ENCODE measurements at places on chromosomes 6 and 20.

DNA sequence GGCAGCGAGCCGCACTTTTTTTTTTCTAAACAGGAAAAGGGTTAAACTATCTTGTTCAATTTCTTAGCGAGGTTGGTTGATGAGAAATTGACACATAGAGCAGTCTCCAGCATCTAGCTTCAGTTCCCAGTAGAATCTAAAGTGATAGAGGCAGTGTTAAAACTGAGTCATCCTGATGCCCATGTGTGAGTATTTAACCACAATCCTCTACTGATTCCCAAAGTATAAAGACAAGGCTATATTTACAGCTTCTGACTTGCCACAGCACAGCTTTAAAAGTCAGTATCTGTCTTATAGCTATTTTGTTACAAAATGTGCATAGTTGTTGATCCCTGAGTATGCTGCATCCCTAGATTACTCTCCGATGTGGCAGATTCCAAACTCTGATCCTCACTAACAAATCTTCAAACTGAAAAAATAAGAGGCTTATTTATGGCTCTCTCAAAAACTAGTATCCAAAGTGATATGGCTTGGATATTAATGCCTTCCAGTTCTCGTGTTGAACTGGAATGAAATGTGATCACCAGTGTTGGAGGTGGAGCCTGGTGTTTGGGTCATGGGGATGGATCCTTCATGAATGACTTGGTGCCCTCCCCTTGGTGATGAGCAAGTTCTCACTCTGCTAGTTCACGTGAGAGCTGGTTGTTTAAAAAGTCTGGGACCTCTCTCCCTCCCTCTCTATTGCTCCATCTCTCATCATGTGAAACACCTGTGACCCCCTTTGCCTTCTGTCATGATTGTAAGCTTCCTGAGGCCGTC lies 13.1 kb upstream of the POPDC3 start:
- no peak for DNase-seq

GRCh38 chr6:128659878-128660622 lies 139.7 kb upstream of the PTPRK start:
- DNase-seq, result no peak

- no peak for DNase-seq
Observed at GRCh38 chr6:13044390-13044789, 283.9 kb downstream of the TBC1D7 start.

DNA sequence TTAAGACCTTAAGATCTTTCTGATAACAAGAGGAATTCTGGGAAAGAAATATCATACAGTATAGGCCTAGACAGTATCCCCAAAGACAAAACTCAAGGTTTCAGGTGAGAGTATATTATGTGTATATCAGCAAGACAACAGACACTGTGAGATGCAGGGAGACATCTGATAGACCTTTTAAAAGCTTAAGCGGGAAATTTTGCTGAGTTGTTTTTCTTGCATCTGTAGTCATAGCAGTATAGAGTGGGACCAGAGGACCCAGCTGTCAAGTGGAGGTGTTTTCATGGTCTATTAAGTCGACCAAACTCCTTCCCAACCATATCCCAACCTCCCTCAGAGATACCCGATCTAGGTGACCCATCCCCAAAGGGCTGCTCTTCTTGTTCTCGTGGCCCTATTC lies 98.1 kb upstream of the THEMIS start:
- no peak for DNase-seq

DNA sequence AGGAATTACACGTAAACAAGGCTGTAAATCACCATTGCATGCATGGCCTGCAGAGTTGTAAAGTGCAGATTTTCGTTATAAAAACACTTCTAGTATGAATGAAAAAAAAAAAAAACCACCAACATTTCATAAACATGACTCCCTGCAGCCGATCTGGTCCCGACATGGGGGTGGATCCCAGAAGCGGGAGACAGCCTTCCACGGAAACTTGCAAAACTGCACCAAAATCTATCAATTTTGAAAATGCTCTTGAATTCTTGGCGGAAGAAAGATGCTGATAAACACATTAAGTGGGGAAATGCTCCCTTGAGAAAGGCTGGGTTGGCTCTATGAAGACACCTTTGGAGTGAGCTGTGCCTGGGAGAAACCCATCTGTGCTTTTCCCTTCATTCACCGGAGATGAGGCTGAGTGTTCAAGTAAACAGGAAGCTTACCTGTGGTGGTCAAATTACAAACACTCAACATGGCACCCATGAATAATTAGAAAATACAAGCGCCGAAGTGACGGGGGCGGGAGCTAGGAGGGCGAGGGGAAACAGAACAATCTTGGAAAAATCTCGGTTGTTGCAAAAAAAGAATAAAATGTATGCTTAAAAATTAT lies 845 bp upstream of the ANKRD60 start:
- DNase-seq, result no peak

DNA sequence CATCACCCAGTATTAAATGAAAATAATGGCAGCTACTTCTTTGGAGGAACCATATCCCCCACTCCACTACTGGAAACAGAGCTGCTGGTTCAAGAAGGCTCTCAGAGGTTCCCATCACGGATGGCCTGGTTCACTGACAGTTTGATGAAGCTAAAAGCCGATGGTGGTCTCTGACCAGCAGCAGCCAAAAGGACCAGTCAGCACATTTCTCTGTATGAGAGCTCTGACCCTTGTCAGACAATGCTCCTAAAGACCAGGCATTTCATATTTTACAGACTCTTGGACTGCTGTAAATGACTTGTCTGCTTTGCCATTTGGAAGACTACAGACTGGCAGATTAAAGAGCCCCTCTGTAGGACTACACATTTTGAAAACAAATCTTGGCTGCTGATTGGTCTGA lies 16.6 kb downstream of the PRKN start:
- no peak for DNase-seq

GRCh38 chr20:52104546-52105441 lies 86.8 kb downstream of the ZFP64 start:
- DNase-seq, result no peak

- no peak for DNase-seq
Observed at GRCh38 chr6:98974309-98974708, 26.6 kb upstream of the FBXL4 start.

GRCh38 chr6:144335914-144336313 lies 50.8 kb downstream of the UTRN start:
- no peak for DNase-seq

GRCh38 chr6:41626917-41627316 lies 11.4 kb upstream of the MDFI start:
- no peak for DNase-seq

DNA sequence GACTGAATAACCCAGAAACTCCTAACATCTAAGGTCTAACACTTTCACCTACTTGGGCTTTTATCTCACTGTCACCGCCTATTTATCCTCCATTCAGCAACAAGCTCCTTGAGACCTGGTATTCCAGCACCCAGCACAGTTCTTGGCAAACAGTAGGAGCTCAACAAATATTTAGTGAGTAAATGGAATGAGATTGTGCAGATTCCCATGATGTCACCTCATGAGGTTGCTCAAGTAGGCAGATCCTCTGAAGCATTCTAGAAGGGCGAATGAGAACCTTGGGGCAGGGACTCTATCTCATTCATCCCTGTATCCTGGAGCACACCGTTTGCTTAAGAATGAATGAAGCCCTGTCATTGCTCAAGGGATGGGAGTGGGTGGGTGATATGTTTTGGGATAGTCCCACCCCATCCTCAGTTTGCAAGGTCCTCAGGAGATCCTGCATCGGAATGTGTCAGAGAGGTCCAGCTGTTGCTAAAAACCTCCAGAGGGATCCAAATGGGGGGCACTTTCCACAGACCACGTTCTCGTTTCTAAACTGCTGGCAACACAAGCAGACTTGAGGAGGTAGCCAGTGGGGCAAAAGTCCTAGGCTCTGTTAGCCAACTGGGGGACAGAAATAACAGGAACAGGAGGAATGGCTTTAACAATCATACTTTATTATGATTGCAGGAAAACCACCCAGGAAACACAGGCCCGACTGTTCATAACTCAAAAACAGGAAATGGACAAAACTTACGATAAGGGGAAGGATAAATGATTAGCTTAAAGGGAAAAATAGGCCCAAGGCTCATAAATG lies 42.0 kb downstream of the EDN1 start:
- DNase-seq, result no peak

- no peak for DNase-seq
Observed at GRCh38 chr20:44176833-44177534, 10.0 kb downstream of the JPH2 start.

- no peak for DNase-seq
Observed at GRCh38 chr20:62671765-62672164, 29.5 kb downstream of the SLCO4A1 start.

- DNase-seq, result no peak
Observed at GRCh38 chr6:43175676-43176422, 4.8 kb downstream of the SRF start.

- no peak for DNase-seq
Observed at GRCh38 chr6:33050014-33050810, 23.2 kb downstream of the HLA-DPA1 start.
